Progenitor cell of endocrine pancreas (in vitro differentiated cells): ENCODE measurements at places on chromosomes 7 and 10.

DNA sequence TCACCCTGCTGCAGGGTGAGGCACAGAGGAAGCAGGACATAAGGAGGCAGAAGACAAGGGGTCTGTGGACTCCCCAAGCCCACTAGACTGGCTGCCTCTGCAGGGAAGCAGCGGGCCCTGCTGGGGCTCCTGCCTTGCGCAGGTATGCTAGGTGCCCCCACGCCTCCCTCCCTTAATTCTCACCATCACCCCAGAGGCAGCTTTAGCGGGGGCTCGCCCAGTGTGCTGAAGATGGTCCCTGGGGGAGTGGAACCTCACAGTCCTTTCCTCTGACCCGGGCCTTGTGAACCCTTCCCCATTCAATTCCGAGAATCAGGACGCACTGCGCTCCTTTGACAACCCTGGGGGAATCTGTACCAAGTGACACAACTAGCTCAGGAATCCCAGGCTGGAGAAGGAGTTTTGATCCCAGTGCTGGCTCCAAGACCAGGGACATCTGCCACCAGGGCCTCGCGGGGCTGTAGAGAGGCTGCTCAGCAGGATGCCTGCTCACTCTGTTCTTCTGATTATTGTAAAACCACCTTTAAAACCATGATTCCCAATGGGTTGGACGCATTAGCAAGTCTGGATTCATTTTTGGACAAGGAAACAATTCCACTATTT lies 468.4 kb downstream of the TCERG1L start:
- no peaks in the 10 kb centered on the region for H3K36me3 ChIP-seq
- H3K27ac ChIP-seq = no peak overlapping the region
- H3K4me1 ChIP-seq = no peaks in the 10 kb centered on the region
- H3K4me3 ChIP-seq = no peak overlapping the region

- peaks cover 15% of the 10 kb centered on the region for H3K36me3 ChIP-seq
- no peak for DNase-seq
- no peaks in the 10 kb centered on the region for H3K27me3 ChIP-seq
- no peaks in the 10 kb centered on the region for H3K4me1 ChIP-seq
- H3K4me3 ChIP-seq = no peak overlapping the region
These were observed 125.1 kb downstream of the TRRAP start for GRCh38 chr7:99003419-99003818.

DNA sequence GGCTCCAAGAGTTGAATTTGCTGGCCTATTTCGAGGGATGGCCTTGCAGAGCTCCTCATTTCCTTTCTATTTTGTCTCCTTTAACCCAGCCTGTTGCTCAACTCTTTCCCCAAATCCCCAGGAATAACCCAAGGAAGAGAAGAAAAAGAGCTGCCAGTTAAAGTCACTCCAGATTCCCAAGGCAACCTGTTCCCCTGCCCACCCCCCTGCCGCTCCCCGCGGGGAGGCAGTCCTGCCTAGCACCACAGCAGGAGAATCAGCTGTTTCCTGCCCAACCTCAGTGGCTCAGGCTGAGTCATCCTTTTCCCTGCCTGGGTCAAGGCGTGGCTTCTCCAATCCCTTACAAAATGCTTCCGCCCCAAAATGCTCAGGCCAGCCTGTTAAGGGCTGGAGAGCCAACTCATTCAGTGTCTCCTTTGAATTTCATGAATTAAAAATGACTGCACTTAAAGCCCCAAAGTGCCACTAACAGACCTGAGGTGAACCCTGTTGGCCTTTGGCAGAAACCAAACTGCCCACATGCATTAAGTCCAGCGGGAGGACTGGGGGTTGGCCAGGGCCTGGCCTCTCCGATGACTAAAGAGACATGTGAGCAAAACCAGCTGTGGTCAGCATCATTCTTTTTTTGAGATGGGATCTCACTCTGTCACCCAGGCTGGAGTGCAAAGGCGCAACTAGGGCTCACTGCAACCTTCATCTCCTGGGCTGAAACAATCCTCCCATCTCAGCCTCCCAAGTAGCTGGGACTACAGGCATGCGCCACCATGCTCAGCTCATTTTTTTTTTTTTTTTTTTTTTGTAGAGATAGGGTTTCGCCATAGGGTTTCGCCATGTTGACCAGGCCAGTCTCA lies 83.2 kb upstream of the KIF5B start:
- DNase-seq = no peak
- H3K4me3 ChIP-seq = no peak overlapping the region
- no peaks in the 10 kb centered on the region for H3K27me3 ChIP-seq
- no peaks in the 10 kb centered on the region for H3K4me1 ChIP-seq

DNA sequence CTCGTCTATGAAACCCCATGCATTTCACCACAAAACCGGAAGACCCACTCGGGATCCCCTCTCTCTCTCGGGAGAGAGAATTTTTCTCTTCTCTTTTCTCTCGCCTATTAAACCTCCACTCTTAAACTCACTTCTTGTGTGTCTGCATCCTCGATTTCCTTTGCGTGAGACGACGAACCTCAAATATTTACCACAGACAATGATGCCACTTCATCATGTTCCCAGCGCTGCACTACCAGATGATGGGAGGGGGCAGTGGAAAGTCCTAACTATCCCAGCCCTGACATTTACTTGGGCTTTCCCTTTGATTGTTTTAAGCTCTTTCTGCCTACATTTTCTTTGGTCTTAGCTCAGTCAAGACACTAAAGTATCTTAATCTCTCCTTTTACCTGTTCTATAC lies 906.7 kb downstream of the GRID1 start:
- peaks cover 8% of the 10 kb centered on the region for H3K27me3 ChIP-seq
- H3K36me3 ChIP-seq = no peaks in the 10 kb centered on the region
- no peak for DNase-seq

- DNase-seq = no peak
- H3K4me3 ChIP-seq = no peak overlapping the region
- no peaks in the 10 kb centered on the region for H3K4me1 ChIP-seq
- peaks cover 7% of the 10 kb centered on the region for H3K27me3 ChIP-seq
These were observed 279.0 kb downstream of the KCNMA1 start for GRCh38 chr10:77358656-77359055.

- no peaks in the 10 kb centered on the region for H3K4me1 ChIP-seq
- H3K36me3 ChIP-seq = no peaks in the 10 kb centered on the region
- H3K4me3 ChIP-seq = no peak overlapping the region
- DNase-seq = no peak
- H3K27me3 ChIP-seq = peaks cover 2% of the 10 kb centered on the region
These were observed 116.2 kb downstream of the LSMEM1 start for GRCh38 chr7:112596981-112597380.

GRCh38 chr7:87128861-87129267 lies 23.4 kb upstream of the DMTF1 start:
- no peaks in the 10 kb centered on the region for H3K27me3 ChIP-seq
- H3K4me3 ChIP-seq = no peak overlapping the region
- no peak for DNase-seq
- peaks cover 21% of the 10 kb centered on the region for H3K4me1 ChIP-seq

DNA sequence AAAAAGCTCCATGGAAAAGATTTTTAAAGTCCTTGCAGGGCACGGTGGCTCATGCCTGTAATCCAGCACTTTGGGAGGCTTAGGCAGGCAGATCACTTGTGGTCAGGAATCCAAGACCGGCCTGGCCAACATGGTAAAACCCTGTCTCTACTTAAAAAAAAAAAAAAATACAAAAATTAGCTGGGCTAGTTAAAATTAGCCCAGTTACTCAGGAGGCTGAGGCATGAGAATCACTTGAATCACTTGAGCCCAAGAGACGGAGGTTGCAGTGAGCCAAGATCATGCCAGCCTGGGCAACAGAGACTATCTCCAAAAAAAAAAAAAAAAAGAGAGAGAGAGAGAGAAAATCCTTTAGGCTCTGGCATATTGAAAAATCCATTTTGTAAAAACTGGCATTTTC lies 61.9 kb downstream of the CCDC6 start:
- no peaks in the 10 kb centered on the region for H3K27me3 ChIP-seq
- peaks cover 34% of the 10 kb centered on the region for H3K36me3 ChIP-seq
- no peak overlapping the region for H3K4me3 ChIP-seq
- no peak for DNase-seq

- no peaks in the 10 kb centered on the region for H3K4me1 ChIP-seq
- H3K36me3 ChIP-seq = no peaks in the 10 kb centered on the region
- H3K27me3 ChIP-seq = no peaks in the 10 kb centered on the region
- no peak overlapping the region for H3K27ac ChIP-seq
These were observed 195.9 kb downstream of the XPNPEP1 start for GRCh38 chr10:109727436-109727835.

DNA sequence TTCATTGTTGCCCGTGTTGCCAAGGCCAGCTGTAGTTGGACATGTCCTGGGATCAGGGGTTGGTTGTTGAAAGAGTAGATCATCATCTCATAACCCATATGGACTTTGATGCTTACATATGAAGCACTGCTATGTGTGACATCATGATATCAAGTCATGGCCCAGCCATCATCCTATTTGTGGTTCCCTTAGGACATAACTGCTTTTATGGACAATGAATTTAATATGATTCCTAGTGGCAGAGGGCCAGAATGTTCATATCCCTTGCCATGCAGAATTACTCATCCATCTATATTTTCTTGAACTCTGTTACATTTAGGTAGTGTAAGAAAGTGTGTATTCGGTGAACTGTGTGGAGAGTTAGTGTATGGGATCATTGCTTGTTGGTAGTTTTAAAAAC lies 343.9 kb upstream of the LRGUK start:
- no peaks in the 10 kb centered on the region for H3K27me3 ChIP-seq
- no peak overlapping the region for H3K4me3 ChIP-seq
- no peaks in the 10 kb centered on the region for H3K4me1 ChIP-seq
- H3K36me3 ChIP-seq = peaks cover 9% of the 10 kb centered on the region
- DNase-seq = no peak

GRCh38 chr7:127876393-127876792 lies 154.8 kb downstream of the LRRC4 start:
- no peak overlapping the region for H3K27ac ChIP-seq
- no peaks in the 10 kb centered on the region for H3K4me1 ChIP-seq
- H3K27me3 ChIP-seq = no peaks in the 10 kb centered on the region
- DNase-seq = no peak

GRCh38 chr7:7702826-7703225 lies 15.6 kb downstream of the RPA3 start:
- H3K27ac ChIP-seq = peak overlapping the region; percentile 21
- H3K36me3 ChIP-seq = peaks cover 1% of the 10 kb centered on the region
- H3K27me3 ChIP-seq = no peaks in the 10 kb centered on the region
- no peak overlapping the region for H3K4me3 ChIP-seq
- peaks cover 25% of the 10 kb centered on the region for H3K4me1 ChIP-seq
- DNase-seq = no peak

DNA sequence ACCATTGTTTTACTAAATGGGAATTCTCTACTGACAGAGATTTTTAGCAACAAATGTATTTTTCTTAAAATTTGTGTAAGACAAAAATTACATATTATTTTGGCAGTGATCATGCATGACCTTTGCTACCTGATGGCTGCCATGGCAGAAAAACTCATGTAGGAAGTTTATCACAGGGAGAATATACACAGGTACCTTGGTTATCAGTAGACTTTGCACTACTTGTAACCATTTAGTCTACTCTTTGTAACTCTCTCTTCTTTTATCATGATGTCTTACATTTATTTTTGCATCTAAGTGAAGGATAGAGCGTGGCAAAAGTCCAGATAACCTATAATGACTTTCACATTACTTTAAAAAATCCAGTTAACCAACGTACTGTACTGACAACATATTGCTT lies 34.1 kb downstream of the REEP3 start:
- no peaks in the 10 kb centered on the region for H3K27me3 ChIP-seq
- H3K4me1 ChIP-seq = no peaks in the 10 kb centered on the region
- peaks cover 10% of the 10 kb centered on the region for H3K36me3 ChIP-seq
- H3K4me3 ChIP-seq = no peak overlapping the region
- H3K27ac ChIP-seq = no peak overlapping the region

DNA sequence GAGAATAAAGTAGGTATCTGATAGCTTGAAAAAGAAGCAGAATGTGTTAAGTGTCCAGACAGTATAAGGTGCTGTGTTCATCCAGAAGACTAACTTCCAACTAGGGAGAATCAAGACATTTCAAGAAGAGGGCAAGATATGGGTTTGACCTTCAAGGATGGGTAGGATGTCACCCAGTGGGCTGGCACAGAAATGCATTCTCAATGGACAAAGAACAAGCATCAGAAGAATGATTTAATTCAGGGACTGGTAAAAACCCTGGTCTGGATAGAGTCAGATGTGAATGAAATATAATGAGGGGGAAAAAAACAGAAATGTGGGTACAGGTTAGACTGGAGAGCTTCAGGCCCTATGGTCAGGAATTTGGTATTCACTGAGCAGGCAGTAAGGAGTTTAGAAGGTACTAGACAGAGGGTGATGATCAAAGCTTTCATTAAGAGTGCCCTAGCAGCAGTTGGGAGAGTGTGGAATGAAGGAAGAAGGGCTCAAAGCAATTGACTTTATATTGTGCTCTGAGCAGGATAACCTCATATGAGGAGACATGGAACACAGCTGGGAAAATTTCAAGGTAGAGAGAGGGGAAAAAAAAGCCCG lies 180.7 kb upstream of the ANK3 start:
- no peaks in the 10 kb centered on the region for H3K27me3 ChIP-seq
- H3K4me1 ChIP-seq = peaks cover 25% of the 10 kb centered on the region
- DNase-seq = no peak
- H3K4me3 ChIP-seq = no peak overlapping the region
- peaks cover 16% of the 10 kb centered on the region for H3K36me3 ChIP-seq

- H3K27me3 ChIP-seq = peaks cover 3% of the 10 kb centered on the region
- H3K27ac ChIP-seq = no peak overlapping the region
These were observed 52.2 kb upstream of the MKI67 start for GRCh38 chr10:128178302-128178958.

GRCh38 chr7:24141874-24142509 lies 142.0 kb upstream of the NPY start:
- H3K27ac ChIP-seq = no peak overlapping the region
- no peak overlapping the region for H3K4me3 ChIP-seq
- peaks cover 13% of the 10 kb centered on the region for H3K4me1 ChIP-seq
- H3K36me3 ChIP-seq = no peaks in the 10 kb centered on the region

DNA sequence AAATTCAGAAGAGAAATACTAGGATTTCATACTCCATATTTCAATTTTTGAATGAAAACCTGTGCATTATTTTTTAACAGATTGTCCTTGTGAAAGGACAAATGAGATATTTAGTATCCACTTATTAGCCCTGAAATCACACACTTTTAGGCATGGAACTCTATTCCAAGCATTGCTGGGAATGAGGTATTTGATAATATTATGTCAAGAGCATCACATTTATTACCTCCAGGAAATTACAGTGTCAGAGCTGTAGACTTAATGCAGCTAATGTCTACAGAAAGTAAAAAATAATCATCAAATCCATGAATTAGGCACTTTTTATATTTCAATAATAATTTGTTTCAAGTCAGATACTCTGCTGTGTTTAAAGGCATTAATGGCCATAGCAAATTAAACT lies 753.8 kb downstream of the REEP3 start:
- no peaks in the 10 kb centered on the region for H3K36me3 ChIP-seq
- no peaks in the 10 kb centered on the region for H3K4me1 ChIP-seq
- H3K27ac ChIP-seq = no peak overlapping the region

GRCh38 chr10:113104047-113104446 lies 154.0 kb downstream of the TCF7L2 start:
- no peak overlapping the region for H3K4me3 ChIP-seq
- peaks cover 23% of the 10 kb centered on the region for H3K36me3 ChIP-seq
- no peaks in the 10 kb centered on the region for H3K27me3 ChIP-seq
- H3K27ac ChIP-seq = peak overlapping the region; percentile 56
- H3K4me1 ChIP-seq = peaks cover 43% of the 10 kb centered on the region
